ENCODE measurements at places on chromosomes 16 and 17.

DNA sequence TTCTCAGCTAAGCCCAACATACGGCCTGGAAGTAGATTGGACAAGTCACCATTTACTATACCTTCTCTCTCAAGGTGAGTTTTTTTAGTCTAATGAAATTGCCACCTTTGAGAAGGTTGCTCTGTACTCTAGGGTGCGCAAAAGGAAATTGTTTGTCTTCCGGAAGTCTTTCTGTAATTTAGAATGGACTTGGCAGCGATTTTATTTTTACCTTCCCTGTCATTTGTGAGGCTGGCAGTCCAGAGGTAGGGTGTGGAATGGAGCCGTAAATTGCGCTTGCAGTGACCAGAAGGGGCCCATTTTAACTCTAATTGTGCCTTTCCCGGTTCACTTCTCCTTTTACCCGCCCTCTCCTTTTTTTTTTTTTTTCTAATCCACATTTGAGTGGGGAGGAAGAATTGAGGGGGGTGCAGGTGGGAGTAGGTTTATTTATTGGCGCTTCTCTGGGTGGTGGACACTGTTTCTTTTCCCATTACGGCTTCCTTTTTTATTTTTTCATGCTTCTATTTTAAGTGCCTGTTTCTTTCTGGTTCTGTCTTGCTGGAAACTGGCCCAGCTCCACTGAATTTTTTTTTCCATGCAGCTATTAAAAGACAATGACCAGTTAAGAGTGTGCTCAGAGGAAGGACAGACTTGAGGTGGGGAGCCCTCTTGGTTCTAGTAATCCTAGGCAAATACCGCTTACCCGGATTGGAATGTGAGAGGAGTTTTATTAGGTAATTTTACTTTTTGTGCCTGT, 89.7 kb upstream of the CLEC18A start:
- peak; percentile 36 for DNase-seq

GRCh38 chr16:86243123-86243473, 267.2 kb upstream of the FOXF1 start:
- DNase-seq: no peak

GRCh38 chr17:67399676-67400075, 22.6 kb downstream of the PITPNC1 start:
- DNase-seq: no peak

GRCh38 chr17:21252289-21252795, 868 bp downstream of the NATD1 start:
- no peak for DNase-seq

GRCh38 chr16:9102943-9103342, 11.5 kb downstream of the HAPSTR1 start:
- no peak for DNase-seq

DNA sequence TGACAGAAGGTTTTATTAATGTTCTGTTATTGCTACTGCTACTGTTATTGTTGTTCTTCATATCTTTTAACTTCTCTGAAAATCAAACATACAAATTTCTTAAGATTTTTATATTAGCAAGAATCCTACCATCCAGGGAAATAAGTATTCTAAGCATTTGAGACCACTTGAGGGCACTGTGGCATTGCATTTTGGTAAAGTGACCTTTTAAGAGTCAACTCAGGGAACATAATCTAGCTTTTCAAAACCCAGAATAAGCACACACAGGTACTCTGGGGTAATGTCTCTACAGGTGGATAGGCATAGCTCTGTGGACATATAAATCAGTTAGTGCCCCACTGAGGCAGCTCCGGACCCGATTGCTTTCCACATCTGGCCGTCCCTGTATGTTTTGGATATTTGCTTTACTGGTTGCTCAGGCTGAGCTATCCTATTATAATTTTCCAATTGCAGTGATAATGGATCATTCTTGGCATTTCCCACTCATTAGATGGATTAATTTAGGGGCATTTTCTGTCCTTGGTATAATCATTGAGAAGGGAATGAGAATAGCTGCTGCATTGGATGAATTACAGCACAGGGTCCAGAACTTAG, 1425.1 kb upstream of the CDH8 start:
- peak; percentile 4 for DNase-seq

DNA sequence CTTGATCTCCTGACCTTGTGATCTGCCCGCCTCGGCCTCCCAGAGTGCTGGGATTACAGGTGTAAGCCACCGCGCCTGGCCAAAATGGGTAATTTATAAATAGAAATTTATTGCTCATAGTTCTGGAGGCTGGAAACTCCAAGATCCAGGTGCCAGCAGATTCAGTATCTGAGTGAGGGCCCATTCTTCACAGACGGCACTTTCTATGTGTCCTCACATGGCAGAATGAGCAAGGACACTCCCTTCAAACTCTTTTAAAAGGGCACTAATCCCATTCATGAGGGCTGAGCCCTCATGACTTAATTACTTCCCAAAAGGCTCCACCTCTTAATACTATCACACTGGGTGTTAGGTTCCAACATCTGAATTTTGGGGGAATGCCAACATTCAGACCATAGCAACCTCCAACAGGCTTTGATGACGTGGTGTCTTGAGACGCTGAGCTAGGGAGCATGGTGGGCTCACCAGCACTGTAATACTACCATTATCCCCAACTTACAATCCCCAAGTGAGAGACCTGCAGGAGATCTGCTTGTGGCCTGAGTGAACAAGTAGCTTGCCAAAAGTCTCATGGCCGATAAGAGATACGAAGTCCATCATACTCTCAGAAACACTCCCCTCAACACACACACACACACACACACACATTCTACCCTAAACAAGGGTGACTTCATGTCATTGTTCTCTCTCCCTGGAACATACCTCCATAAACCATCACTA, 8.5 kb downstream of the CMTM4 start:
- DNase-seq: no peak

DNA sequence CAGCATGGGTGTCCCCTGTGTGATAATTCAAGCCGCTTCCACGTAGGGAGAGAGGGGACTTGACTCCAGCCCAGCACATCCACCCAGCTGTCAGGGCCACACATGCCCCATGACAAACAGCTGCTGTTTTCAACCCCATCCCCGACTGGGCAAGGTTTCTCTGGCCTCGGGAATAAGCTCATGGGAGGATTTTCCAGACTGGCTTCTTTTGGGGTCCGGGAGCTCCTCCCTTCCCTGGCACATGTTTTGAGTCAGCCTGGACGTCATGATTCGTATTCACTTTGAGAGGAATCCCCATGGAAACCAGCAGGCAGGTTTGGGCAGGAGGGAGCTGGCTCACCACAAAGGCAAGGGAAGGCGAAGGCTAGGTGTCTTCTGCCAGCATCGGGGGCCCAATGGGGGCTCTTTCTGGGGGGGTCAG, 156.4 kb downstream of the CMIP start:
- DNase-seq: no peak

GRCh38 chr17:6084311-6085161, 14.4 kb downstream of the WSCD1 start:
- no peak for DNase-seq

DNA sequence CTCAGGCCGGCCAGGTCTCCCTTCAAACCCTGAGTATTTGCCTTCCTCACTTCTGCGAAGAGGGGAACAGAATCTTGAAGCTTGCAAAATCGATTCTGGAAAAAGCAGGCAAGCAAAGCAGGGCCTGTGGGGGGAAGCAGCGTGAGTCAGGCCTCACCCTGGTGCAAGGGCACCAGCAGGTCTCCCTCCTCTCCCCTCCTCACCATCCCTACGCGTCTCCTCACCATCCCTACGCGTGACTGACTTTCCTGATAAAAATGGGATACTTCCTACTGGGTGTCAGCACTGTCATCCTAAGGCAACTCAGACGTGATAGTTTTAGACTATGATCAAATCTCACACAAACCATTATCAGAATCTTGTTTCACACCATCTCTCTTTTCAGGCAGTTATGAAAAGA, 12.1 kb downstream of the CMTM3 start:
- no peak for DNase-seq

DNA sequence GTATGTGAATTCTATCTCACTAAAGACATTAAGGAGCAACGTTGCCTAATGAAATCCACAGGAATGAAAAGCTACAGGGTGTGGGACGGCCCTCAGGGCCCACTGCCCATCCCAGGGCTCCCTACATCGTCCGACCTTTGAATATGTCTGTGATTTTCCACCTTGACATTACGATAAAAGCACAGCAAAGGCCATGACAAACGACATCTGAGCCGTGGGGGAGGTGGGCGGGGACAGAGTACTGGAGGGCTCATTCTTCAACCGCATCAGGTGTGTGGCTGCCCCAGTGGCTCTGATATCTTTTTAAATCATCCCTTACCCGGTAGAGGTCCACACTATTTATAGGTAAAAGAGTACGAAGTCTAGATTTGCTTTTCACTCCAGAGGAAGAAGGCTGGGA, 35.1 kb downstream of the LMF1 start:
- DNase-seq: no peak

GRCh38 chr16:4277987-4278513, 5.2 kb upstream of the TFAP4 start:
- DNase-seq: no peak

DNA sequence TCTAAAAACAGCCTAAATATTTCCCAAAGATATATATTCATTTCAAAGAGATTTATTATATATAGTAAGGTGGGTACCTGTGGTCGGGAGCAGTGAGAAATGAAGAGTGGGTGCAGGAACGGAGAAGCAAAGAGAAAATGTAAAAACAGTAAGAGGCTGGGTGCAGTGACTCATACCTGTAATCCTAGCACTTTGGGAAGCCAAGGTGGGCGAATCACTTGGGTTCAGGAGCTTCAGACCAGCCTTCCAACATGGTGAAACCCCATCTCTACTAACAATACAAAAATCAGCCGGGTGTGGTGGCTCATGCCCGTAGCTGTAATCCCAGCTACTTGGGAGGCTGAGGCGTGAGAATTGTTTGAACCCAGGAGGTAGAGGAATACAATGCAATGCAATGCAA, 257.1 kb downstream of the BCAS3 start:
- DNase-seq: no peak

GRCh38 chr16:11129378-11129781, 126.6 kb downstream of the SOCS1 start:
- DNase-seq: no peak

- DNase-seq: no peak
These were observed 22.4 kb downstream of the SOX9 start for GRCh38 chr17:72143245-72143644.

- DNase-seq: no peak
These were observed 305.2 kb downstream of the SEC14L1 start for GRCh38 chr17:77445760-77446532.

DNA sequence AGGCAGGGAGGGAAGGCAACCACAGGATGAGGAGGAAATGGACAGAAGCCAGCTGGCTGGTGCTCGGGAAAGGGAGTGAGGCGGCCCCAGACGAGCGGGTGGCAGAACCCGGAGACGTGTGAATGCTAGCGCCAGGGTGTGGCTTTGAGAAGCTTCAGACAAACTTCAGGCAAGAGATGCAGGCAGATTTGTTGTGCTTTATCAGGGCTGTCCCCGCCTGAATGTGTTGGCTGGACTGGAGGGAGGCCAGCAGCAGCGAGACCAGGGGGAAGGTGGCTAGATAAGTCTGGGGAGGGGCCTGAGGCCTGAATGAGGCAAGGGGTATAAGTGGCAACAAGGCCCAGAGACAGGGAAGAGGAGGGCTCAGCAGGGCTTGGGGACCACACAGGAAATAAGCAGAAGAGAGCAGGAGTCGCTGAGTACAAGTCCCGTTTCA, 22.0 kb downstream of the CAMKK1 start:
- DNase-seq: no peak

DNA sequence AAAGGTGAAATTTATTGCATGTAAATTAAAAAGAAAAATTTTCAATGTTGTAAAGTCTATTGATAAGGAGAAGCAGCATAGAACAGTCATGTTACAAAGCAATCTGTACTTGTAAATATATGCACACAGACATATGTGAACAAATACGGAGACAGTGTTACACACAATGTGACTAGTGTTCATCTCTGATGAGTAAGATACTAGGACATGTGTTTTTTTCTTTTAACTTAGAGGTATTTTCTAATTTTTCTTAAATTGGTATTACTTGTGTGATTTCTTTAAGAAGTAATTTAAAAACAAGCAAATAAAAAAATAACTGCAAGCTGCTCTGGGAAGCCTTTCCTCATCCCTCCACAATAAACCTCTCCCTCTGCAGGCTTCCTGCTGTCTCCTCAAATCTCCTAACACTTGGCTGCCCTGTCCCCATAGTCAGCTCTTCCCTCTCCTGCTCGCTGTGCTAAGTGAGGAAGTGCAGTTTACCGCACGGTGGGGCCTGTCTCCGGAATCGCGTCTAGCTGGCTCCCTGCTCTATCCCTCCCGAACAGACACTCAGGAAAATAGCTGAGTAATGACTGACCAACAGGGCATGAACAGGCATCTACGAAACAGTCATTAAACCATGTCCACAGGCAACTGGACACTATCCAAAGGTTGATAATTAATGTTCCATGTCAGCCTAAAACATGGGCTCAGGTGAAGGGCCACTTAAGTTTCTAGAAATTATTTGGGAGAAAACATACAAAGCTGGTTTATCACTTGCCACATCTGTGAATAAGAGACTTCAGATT, 35.9 kb downstream of the CMTM4 start:
- no peak for DNase-seq

DNA sequence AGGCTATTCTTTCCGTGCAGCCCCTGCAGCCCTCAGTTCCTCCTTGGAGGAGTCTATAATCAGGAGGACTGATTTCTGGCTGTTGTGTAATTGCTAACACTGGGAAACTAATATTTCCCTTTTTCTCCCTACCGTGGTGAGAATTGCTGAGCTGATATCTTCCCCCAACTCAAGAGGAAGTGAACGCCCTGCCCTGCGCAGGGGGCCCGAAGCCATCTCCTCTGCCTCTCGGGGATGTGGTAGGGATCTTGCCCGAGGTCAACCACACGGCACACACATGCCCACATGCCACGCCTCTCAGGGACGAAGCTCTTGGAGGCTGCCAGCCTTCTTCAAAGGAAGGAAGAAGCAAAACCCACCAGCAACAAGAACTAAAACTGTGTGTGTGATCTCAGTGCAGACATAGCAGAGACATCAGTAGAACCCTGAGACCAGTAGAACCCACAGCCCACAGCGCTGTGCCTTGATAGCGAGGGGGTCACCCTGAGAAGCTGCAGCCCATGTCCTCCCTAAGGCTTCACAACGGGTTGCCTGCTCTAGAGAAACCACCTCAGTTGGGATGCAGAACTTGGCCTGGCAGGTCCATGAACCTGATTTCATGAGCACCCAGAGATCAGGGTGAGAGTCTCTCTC, 8.9 kb upstream of the ULK2 start:
- DNase-seq: no peak

DNA sequence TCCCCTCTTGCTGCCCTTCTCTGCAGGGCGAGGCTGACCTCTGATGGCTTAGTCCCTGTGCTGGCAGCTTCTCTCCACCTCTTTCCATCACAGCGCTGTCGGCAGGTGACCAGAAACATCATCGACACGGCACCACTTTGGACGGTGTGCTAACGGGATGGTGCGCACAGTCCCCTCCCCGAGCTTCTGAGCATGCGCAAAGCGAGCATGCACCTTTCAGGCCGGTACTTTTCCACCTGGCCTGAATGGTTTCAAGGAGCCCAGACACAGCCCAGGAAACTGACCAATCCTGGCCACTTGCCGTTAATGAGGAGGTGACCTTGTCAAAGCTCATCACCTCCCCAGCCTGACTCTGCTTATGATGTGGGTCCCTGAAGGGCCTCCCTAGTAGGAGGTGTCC, 54.8 kb downstream of the MGAT5B start:
- DNase-seq: no peak
